HCT116 (cell line): ENCODE measurements at places on chromosomes 3 and 15. TPM values are rescaled to one million over a fixed set of nuclear protein-coding genes. Genes with fewer than 3 reads are reported as not detected.
A peak's percentile ranks its signal among the peaks of the same experiment; 100 is the strongest.

DNA sequence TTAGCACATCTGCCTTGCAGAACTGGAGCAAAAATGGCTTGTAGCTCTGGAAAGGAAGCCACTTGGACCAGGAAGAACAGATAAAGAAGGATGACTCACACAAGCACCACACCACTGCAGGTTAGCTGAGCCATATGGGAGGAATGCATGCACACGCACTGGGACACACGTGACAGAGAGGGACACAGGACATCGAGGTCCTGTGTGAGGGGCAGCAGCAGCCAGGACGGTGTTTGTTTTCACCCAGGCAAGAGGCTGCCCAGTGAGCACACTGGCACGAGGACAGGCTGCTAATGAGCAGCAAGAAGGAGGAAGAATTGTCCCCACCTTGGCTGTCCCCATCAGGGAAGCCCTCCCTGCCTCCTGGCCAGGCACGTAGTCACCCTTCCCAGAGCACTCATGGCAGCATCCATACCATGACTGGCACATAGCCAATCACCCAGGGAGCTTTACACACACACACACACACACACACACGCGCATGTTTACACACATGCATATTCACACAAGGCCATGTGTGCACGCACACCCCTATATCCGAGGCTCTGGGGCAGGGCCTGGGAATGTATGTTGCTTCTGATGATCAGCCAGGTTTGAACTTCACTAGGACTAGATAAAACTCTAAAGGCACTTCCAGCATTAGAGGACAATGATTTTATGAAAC, 24.0 kb upstream of the SPTBN5 start:
- H3K36me3 ChIP-seq = peaks cover 27% of the 10 kb centered on the region
- H3K4me1 ChIP-seq = peaks cover 26% of the 10 kb centered on the region
- H3K4me3 ChIP-seq = no peak overlapping the region
- peak; percentile 57 for DNase-seq
- H3K27ac ChIP-seq = peak overlapping the region; percentile 58
- no peaks in the 10 kb centered on the region for H3K27me3 ChIP-seq

DNA sequence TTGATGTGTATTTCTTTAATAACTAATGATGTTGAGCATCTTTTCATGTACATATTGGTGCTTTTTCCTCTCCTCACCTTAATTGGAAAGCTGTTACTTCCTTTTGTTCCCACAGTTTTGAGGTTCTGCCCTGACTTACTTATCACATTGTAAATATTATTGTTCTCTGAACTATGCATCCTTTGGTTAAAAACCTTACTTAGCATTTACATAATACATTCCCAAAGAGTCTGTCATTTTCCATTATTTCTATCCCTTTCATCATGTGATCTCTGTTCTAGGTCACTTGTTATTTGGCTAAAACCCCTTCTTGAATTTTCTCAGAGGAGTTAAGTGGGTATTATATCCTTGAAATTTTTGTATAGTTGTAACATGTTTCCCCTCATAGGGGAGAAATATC, 33.0 kb downstream of the SLC12A6 start:
- no peak overlapping the region for H3K27ac ChIP-seq
- no peak for DNase-seq
- no peaks in the 10 kb centered on the region for H3K36me3 ChIP-seq
- no peak overlapping the region for H3K4me3 ChIP-seq
- H3K27me3 ChIP-seq = no peaks in the 10 kb centered on the region

DNA sequence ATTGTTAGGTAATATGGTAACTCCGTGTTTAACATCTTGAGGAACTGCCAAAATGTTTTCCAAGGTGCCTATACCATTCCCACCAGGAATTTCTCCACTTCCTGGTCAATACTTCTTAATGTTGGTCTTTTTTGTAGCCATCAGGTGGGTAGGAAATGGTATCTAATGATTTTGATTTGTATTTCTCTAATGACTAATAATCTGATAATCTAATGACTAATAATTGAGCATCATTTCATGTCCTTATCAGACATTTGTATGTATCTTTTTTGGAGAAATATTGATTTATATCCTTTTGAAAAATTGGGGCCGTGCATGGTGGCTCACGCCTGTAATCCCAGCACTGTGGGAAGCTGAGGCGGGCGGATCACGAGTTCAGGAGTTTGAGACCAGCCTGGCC, 38.8 kb downstream of the SLMAP start:
- H3K4me3 ChIP-seq = no peak overlapping the region
- H3K27me3 ChIP-seq = no peaks in the 10 kb centered on the region
- H3K4me1 ChIP-seq = peaks cover 65% of the 10 kb centered on the region
- H3K36me3 ChIP-seq = no peaks in the 10 kb centered on the region

DNA sequence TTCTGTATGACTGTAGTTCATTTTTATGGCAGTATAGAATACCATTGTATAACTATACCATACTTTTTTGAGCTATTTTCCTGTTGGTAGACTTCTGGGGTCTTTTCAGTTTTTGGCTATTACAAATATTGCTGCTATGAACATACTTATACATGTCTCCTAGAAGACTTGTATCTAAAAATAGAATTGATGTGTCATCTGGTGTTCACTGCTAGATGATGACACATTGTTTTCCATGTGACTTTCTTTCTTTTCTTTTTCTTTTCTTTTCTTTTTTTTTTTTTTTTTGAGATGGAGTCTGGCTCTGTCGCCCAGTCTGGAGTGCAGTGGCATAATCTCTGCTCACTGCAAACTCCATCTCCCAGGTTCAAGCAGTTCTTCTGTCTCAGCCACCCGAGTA, 69.8 kb downstream of the SH3GL3 start:
- DNase-seq = no peak
- H3K4me1 ChIP-seq = no peaks in the 10 kb centered on the region
- H3K27ac ChIP-seq = no peak overlapping the region
- no peaks in the 10 kb centered on the region for H3K27me3 ChIP-seq
- no peaks in the 10 kb centered on the region for H3K36me3 ChIP-seq

ARPP19 gene
- 163 TPM for total RNA-seq

FBLN2 gene
- 0.39 TPM for total RNA-seq

OPA1 gene
- total RNA-seq = 72.0 TPM

ROPN1 gene
- not detected for total RNA-seq
